ENCODE measurements at places on chromosomes 7 and 10.

GRCh38 chr7:12554351-12554750, 16.2 kb upstream of the SCIN start:
- no peak for DNase-seq

- no peak for DNase-seq
Measured at GRCh38 chr7:107600816-107601215, 20.8 kb downstream of the BCAP29 start.

DNA sequence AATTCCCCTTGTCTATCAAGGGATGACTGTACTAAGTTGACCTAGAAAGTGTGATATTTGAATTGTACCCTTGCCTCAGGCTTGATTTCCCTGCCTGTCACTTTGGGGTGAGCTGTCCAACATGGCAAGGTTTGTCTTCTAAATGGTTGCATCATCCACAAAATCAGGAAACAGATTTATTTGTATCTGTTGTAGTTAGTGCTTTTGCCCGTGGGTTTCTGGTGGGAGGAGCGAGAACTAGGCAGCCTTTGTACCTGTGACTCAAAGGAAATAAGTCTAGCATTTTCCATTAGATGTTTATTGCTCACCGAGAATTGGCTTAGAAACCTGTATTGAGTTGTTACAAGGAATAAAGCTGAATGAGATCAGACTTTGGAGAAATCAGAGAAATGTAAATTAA, 650.8 kb downstream of the LRMDA start:
- DNase-seq = no peak

GRCh38 chr7:107622894-107623293, 37.7 kb upstream of the SLC26A4 start:
- DNase-seq = no peak

- no peak for DNase-seq
Measured at GRCh38 chr7:130365511-130366441, 14.5 kb upstream of the CPA1 start.

- DNase-seq = no peak
Measured at GRCh38 chr7:125927556-125927955, 997.9 kb upstream of the POT1 start.

DNA sequence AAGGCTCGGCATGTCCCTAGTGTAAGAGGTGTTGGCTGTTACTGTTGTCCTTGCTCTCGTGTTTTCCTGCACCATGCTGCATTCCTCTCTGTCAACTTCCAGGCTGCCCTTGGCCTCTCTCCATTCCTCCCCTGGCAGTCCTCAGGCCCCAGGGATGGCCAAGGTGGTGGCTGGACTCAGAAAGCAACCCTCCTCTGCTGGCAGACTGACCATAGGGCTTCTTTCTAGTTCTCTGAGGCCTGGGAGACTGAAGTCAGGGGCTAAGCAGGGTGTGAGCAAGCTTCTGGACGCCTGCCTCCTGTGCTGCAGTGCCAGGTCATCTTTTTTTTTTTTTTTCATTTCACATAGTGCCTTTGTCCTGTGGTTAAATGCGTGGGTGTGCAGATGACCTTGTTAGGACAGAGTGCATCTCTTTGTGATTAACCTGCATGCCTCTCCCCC, 72.0 kb downstream of the GOLGA7B start:
- DNase-seq = no peak

DNA sequence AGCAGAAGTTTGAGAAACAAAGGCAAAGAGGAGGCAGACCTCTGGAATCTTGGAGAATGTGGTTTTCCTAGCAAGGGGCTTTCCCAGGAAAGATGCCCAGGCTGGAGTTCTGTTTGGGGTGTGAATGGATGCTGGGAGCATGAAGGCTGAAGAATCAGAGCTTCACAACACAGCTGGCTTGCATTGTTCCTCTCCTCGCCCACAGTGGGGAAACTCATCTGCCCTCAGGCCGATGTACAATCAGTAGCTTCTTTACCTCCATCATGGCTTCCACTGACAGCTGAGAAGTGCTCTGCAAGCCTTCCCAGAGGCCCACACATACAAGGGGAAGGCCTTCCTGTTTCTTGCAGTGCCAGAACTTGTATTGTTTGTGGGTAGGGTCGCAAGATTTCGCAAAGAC, 90.8 kb upstream of the HECTD2 start:
- DNase-seq = no peak

DNA sequence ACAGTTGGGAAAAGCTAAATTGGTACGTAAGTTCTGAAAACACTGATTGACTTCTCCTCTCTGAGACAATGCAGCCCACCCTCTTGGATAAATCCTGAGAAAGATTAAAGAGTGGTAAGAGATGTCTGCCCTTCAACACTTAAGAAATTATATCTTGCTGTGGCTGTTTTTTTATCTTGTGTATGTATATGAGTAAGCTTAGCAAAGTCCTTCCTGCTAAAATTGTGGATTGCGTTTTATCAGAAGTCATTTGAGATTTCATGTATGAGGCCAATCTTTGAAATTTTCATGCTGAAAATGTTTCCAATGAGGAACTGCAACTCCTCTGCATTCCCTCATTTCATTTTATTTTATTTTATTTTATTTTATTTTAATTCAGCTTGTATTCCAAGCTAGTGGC, 106.2 kb upstream of the INHBA start:
- DNase-seq = no peak

- DNase-seq = no peak
Measured at GRCh38 chr10:5585517-5586206, 60.9 kb downstream of the CALML3 start.

DNA sequence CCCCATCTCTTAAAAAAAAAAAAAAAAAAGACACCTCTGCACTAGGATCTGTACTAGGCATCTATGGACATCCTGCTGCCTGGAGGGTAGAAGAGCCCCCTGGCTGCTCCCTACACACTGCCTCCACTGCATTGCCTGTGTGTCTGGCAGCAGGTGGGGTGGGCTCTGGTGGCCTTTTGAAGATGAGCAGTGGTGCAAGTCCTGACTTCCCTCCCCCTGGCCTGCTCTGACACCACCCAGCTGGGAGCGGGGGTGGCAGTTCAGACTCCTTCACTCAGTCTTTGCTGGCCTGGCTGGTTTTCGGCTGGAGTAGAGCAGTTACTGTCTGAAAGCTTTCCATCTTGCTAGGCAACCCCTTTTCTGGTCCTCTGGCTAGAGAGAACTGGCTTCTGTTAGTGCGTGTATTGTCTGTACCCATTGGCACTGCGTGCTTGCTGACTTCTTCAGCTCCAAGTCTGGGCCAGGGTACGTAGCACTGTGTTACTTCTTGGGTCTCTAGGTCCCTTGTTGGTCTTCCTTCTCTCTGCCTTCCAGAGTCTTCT, 17.6 kb downstream of the C10orf62 start:
- DNase-seq = no peak

DNA sequence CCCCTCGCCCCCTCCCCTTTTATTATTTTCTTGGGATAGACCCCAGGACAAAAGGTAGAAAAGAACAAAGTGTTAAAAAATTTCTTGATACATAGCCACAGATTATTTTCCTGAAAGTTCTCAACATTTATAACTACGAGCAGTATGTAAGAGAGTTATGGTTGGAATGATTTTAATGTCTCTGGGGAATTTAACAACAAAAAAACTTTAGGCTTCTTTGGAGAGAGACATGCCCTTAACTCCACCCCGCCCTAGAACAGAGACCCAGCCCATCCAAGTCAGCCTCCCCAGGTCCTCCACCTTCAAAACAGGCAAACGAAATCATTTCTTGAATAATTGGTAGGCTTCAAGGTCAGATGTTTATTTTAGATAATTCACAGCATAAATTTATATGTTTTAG, 97.1 kb downstream of the TCF7L2 start:
- DNase-seq = no peak

- peak; percentile 70 for DNase-seq
Measured at GRCh38 chr7:55534262-55534915, 37.9 kb downstream of the VOPP1 start.
